Vein endothelial cell (primary cell): ENCODE measurements at places on chromosomes 1 and 21. TPM values are rescaled to one million over a fixed set of nuclear protein-coding genes. Genes with fewer than 3 reads are reported as not detected.

ST6GALNAC3 gene
- total RNA-seq: 30.4 and 56.6 TPM in 2 replicates

MORC3 gene
- total RNA-seq: 30.7 and 34.4 TPM in 2 replicates

FCGR3A gene
- under 0.01 TPM in 1 of 2 replicates, not detected in the other for total RNA-seq

OR2T35 gene
- not detected in 2 replicates for total RNA-seq

CEP350 gene
- total RNA-seq: 42.5 and 54.8 TPM in 2 replicates

C1orf167 gene
- not detected in 2 replicates for total RNA-seq

SLC2A5 gene
- total RNA-seq: under 0.01 and 0.33 TPM in 2 replicates

GBP4 gene
- total RNA-seq: 2.0 and 4.8 TPM in 2 replicates

AADACL4 gene
- total RNA-seq: not detected in 2 replicates

PLA2G2F gene
- total RNA-seq: not detected in 2 replicates

OR6K3 gene
- 0.19 TPM in 1 of 2 replicates, not detected in the other for total RNA-seq

NPL gene
- total RNA-seq: 1.3 and 2.2 TPM in 2 replicates

SPATA17 gene
- total RNA-seq: not detected in 2 replicates

AGO1 gene
- 31.0 and 32.3 TPM in 2 replicates for total RNA-seq

KCNJ9 gene
- total RNA-seq: not detected in 2 replicates

GPR37L1 gene
- not detected in 2 replicates for total RNA-seq

CYP4A11 gene
- not detected in 2 replicates for total RNA-seq

STUM gene
- total RNA-seq: under 0.01 TPM in 1 of 2 replicates, not detected in the other
